ENCODE measurements at places on chromosomes 3 and 15.

- DNase-seq: no peak
Measured at GRCh38 chr15:60405399-60405798, 7.6 kb upstream of the ANXA2 start.

DNA sequence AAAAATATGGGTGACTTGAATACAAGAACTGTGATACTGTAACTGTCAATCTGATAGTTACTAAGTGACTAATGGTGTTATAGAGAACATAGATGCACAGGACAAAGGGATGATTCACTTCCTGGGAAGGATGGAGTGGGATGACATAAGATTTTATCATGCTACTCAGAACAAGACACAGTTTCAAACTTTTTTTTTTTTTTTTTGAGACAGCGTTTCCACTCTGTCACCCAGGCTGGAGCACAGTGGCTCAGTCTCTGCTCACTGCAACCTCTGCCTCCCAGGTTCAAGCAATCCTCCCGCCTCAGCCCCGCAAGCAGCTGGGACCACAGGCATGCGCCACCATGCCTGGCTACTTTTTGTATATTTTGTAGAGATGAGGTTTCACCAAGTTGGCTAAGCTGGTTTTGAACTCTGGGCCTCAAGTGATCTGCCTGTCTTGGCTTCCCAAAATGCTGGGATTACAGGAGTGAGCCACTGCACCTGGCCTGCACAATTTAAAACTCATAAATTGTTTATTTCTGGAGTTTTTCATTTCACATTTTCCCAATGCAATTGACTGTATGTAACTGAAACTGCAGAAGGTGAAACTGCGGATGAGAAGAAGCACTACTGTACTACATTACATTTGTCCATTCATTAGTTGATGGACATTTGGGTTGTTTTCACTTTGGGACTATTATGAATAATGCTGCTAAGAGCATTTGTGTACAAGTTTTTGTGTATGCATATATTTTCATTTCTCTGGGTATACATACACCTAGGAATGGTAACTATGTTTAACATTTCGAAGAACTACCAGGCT, 40.6 kb downstream of the ADIPOQ start:
- DNase-seq: peak; percentile 86

- DNase-seq: peak; percentile 31
Measured at GRCh38 chr3:154759966-154760365, 320.2 kb upstream of the MME start.

DNA sequence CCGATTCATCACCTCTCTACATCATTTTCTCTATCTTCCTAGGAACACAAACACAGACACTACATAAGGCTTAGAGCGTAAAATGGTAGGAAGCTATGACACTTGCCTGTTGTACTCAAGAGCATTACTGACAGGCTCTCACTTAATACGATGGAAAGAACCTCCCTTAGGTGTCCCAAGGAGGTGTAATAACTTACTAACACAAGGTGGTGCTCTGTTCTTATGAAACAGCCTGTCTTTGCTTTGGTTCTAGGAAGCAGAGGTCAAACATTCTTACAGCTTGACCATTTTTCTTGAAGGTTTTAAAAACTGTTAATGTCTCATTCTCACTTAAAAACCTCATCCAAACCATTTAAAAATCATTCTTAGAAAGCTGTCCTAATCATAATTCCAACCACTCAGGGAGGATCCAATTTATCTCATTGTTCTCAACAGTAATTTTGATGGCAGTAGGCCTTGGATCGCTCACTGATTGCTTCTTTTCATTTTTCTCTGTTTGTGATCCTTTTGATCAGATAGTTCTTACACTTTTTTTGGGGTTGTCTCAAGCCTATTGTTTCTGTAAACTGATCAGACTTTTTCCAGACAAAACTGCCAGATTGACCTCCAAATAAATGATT, 317.8 kb upstream of the AGTR1 start:
- peak; percentile 76 for DNase-seq

DNA sequence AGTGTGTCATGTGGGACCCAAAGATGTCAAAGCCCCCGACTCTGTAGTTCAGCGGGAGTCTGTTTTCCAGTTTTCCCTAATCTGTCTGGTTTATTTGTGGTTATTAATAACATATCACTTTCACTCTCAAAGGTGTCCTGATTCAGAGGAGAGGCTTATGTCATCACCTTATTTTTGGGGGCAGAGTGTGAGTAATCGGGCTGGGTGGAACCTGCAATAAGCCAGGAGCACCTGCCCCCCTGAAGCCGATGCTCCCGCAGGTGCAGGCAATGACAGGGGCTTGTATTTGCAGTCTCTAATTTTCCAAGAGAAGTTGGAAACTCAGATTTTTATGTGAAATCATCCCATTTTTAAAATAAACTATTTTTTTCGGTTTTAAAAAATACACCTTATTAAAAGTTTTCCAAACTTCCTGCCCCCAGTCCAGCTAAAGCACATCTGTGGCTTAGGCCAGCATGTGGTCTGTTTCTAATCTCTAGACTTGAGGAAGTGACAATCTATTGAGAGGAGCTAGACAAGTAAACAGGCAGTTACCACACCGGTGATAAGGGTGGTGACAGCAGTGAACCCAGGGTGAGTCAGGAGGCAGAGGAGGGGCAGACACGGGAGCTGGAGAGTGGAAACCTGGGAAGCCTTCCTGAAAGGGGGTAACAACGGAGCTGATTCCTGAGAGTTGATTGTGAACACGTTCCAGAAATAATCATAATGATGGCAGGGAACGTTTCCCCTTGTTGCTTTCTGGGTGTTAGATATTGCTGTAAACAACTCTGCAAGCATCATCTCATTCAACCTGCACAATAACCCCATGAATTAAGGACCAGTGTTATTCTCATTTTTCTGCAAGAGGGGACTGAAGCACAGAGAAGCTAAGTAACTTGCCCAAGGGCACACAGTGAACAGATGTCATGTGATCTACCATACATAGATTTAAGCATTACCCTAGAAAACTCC, 37.2 kb downstream of the BHLHE40 start:
- DNase-seq: peak; percentile 65

DNA sequence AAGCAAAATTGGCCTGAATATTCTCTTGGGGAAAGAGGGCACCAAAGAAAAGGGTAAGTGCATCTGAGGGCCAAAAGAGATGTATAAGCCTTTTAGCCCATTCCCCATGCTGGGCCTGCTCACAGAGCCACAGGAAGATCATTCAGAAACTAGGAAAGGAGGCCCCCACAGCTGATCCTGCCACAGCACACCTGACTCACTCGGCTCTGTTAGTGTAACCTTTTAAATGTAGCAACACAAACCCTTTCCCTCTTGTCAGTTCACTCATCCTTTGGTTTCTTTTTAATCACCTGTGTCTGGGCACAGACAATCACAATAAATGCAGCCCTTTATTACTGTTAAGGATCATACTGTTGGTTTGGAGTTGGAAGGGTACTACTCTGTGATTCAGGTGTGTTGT, 69.9 kb downstream of the PDCD6IP start:
- no peak for DNase-seq

DNA sequence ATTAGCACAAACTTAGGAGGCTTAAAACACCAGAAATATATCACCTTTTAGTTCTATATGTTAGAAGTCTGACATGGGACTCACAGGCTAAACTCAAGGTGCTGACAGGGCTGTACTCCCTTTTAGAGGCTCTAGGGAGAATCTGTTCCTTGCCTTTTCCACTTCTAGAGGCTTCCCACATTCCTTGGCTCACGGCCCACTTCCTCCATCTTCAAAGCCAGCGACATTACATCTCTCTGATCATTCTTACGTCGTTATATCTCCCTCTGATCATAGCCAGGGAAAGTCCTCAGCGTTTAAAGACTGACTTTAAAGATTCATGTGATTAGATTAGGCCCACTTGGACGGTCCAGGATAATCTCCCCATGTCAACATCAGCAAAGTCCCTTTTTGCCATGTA, 166.3 kb downstream of the GREM1 start:
- peak; percentile 63 for DNase-seq

DNA sequence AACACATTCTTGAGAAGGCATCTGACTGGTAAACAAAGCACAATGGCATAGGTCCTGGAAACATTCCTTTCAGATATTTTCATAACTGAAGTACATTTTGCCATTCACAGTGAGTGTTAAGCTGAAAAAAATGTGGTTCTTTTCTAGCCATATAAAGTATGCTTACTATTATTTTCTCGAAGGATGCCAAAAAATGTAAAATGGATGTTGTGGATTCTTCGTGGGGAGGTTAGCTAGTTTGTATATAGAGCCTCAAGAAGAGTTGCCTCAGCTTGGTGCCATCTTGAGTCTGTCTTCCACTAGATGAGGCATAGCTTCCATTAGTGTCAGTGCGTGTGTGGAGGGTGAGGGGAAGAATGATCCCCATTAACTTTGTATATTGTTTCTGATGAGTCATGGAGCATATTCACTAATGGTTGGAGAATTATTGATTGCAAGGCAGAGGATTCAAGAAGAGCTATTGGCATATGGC, 4.1 kb downstream of the MBNL1 start:
- peak; percentile 81 for DNase-seq

GRCh38 chr3:30750967-30751366, 143.5 kb downstream of the GADL1 start:
- no peak for DNase-seq

- DNase-seq: peak; percentile 48
Measured at GRCh38 chr3:48129921-48130320, 58.3 kb downstream of the CDC25A start.

DNA sequence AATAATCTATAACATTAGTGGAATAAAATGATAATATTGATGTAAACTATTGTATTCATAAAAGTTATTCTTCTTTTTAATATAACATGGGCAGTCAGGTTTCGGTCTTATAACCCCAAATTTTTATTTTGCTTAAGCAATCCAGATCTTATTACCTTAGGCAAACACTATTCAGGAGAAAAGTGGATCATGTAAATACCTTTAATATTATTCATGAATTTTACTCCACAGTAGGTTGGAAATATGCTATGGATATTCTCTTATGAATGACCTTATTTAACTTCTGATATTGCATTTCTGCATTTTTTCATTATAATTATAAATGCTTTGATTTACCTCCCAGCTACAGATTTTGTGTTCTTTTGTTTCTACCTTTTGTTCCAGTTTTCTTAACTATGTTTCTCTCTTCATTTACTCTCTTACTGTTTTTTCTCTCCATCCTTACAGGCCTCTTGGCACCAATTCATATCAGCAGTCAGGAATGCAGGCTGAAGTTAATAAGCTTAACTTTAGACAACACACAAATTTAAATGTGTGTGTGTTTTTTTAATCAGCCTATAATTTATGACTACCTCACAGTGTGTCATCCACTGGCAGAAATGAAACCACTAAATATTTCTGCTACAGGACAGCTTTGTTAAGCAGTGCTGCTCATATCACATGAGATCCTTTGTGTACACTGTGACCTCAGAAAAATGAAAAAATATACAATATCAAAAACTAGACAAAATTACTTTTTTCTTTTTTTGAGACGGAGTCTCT, 111.0 kb downstream of the NSUN3 start:
- DNase-seq: no peak

DNA sequence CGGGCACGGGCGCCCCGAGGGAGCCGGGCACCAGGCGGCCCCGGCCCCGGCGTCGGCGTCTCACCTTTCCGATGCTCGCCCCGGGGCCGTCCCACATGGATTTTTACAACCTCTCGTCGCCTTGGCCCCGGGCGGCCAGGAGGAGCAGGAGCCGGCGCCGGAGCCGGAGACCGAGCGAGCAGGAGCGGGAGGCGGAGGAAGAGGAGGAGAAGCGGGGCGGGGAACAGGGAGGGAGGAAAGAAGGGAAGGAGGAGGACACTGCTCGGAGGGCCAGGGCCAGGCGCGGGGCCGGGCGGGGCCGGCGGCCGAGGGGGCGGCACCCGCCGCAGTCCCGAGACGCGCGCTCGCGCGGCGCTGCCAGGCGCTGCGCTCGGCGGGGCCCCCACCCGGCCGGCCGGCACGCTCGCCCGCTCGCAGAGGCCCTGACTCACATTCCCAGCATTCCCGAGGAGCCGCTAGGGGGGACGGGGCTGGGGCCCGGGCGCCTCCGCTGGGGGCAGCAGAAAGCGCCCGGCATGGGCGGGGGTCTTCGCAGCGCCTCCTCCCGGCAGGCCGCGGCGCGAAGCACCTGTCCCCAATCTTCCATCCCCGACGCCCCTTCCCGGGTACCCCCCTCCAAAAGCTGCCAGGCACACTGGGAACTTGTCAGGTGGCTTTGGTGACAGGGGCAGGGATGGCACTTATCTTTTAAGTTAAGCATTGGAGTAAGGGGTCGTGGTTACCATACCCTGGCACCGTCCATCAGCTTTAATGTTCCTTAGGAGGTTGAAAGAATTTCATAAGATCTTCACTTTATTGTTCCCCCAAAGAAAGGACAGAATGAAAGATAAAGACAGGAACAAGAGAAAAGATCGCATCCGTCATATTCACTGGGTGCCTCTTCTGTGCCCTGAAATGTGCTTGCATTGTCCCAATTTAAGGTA, at the start of gene ERC2:
Gene ERC2, minus strand, starts transcription at position 284 of the 923 bp plus-strand sequence.
- peak; percentile 4 for DNase-seq

Measured in fibroblast of mammary gland (primary cell).